ENCODE measurements at places on chromosomes 2 and 18.

DNA sequence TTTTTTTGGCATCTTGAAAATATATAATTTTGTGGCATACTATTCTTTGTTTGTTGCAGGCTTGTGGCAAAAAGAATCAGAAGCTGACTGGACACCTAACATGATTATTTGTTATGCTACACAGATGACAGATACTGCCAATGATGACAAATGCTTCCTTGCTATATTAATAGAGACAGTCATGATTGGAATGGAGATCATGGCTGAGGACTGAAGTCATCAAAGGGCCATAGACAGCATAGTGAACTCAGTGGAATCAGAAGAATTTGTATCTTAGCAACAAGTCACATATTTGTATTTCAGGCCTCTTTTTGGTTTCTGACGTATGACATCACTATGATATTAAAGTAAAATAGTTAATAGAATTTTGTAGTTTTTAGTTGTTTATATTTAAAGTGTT lies 1003.8 kb upstream of the DDX18 start:
- no peak for DNase-seq

GRCh38 chr2:20797096-20797495 lies 25.8 kb downstream of the LDAH start:
- no peak for DNase-seq

GRCh38 chr18:31562726-31563125 lies 29.0 kb upstream of the TTR start:
- DNase-seq, result no peak

DNA sequence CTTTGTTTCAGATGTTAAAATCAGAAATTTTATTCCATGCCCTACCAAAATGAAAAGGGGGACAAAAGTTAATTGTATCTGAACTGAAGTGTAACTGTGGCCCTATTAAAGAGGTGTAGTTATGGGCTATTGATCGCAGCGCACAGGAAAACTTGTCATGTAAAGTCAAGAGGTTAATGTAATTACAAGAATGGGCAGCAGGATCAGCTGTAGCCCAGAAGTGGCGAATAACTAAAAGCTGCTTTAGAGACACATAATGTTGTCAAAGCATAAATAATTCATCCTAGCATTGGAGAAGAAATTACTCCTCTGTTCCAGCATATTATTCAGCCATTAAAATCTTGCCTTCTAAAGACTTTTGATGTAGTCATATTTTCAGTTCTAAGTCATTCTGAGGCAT lies 211.8 kb downstream of the EPHA4 start:
- no peak for DNase-seq

GRCh38 chr2:42138163-42139015 lies 30.8 kb upstream of the EML4 start:
- no peak for DNase-seq

GRCh38 chr18:46072376-46072867 lies 362 bp upstream of the PSTPIP2 start:
- no peak for DNase-seq

- no peak for DNase-seq
These were observed 27.2 kb downstream of the NAT8 start for GRCh38 chr2:73614997-73615396.

- DNase-seq, result peak; percentile 59
These were observed 24.9 kb downstream of the CIDEA start for GRCh38 chr18:12278741-12279682.

GRCh38 chr2:238731961-238732360 lies 115.9 kb upstream of the TWIST2 start:
- no peak for DNase-seq

- DNase-seq, result no peak
These were observed 32.3 kb upstream of the OLA1 start for GRCh38 chr2:174280596-174280995.

DNA sequence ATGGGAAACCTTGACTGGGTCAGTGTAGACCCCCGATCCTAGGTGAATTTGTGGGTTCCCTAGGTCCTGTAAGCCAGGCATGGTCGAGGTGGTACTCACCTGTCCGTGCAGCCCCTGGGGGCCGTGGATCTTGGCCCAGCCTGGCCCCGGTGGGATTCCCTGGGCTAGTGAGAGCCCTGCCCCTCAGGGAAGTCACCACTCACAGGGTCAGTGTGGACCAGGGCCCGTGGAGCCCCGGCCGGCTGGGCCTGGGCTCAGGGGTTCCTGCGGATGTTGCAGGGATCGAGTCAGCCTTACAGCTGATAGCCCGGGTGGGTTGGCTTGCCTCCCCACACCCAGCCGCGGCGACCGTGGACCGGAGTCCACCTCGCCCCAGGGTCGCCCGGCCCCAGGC lies 528 bp downstream of the ATG9A start:
- no peak for DNase-seq

DNA sequence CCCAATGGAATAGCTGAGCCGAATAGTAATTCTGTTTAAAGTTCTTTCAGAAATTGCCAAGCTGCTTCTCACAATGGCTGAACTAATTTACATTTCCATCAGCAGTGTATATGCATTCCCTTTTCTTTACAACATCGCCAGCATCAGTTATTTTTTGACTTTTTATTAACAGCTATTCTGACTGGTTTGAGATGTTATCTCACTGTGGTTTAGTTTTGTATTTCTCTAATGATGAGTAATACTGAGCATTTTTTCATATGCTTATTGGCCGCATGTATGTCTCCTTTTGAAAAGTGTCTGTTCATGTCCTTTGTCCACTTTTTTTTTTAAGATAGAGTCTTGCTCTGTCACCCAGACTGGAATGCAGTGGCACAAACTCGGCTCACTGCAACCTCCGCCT lies 100.7 kb downstream of the C2orf74 start:
- no peak for DNase-seq

- DNase-seq, result no peak
These were observed at the start of gene PRKCE for GRCh38 chr2:45651415-45652089. Gene PRKCE, plus strand, starts transcription at chr2:45651675.

DNA sequence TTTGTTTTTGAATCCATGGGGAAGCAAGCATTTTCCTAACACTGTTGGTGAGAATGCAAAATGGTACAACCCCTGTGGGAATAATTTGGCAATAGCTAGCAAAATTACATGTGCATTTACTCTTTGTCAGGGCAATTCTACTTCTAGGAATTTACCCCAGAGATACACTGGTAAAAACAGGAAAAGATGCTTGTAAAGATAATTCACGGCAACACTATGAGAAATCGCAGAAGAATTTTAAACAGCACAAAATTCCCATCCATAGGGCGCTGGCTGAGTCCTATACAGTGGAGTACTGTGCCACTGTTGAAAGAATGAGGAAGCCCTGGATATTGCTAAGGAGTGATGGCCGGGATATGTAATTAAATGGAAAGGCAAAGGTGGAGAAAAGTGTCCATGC lies 75.8 kb downstream of the DGKD start:
- no peak for DNase-seq

GRCh38 chr2:25073025-25073424 lies 31.1 kb downstream of the EFR3B start:
- no peak for DNase-seq

DNA sequence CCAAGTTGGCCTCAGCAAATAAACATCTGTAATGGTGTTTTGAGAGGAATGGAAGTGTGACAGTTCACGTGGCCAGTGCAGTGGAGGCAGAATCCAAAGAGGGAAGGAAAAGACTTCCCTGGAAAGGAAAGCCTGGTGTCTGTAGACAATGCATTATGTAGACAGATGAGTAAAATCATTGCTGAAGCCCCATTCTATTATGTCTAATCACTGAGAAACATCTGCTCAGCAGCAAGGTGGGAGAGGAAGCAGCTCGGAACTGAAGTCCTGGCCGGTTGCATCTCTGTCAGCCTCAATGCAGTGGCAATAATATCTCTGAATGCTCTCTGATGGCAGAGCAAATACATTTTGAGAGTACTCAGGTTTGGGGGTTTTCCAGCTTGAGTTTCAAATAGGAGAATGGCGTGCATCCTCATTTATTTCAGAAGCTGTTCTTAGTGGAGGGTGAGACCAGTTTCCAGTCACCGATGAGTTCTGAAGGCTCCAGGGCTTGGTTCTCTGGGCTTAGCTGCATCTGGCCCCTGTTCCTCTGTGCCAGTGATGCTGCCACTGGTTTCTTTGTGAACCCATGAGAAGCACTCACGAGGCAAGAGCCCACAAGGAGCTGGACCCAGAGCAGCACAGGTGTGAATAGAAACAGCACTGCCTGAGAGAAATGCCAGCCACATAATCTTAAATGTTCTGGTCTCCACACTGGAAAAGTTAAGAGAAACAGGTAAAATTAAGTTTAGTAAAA lies 63.3 kb downstream of the RPIA start:
- DNase-seq, result no peak

DNA sequence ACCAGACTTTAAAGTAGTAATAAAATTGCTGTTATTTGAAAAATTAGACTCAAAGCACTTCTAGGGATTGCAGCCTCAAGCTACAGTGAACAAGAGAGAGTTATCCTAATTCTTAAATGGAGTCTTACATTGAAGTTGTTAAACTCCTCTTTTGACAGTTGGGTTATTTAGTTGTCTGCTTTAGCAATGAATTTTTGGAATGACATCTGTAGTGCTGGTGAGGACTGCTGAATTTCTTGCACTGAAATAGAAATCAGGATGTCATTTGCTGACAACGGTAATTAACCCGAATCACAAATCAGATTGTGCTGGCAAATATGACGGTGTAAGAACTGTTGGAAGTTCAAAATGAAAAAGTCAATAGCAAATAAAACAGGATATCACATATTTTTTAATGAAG lies 78.0 kb upstream of the LYPD6B start:
- no peak for DNase-seq

DNA sequence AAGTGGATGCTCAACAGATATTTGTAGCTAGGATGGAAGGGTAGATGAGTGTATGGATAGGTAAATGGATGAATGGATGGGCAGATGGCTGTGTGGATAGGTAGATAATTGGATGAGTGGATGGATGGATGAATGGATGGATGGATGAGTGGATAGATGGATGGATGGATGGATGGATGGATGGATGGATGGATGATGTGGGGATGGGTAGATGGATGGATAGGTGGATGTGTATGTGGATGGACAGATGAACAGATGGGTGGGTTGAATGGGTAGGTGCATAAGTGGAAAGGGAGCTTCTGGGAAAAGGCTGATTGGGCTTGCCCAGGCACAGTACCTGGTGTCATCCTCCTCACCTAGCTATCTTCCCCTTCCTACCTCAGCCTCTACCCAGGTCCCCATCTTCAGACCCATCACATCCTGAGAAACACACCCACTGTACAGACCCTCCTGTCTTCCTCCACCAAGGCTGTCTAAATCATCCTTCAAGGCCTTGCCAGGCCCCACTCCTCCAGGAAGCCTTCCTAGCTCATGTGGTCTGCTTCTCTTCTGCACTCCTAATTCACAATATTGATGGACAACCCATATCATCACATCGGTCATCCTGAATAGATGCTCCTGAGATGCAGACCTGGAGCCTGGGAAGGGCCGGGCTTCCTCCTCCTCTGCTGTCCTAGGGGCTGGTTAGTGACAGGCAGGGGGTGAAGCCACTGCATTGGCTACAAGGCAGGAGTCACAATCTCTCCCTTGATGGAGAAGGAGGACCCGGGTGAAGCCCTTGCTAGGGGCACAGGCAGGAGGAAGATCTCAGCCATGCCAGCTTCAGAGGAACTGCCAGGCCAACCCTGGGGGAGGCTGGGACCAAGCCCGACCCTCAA lies 49.4 kb downstream of the SMAD7 start:
- no peak for DNase-seq

DNA sequence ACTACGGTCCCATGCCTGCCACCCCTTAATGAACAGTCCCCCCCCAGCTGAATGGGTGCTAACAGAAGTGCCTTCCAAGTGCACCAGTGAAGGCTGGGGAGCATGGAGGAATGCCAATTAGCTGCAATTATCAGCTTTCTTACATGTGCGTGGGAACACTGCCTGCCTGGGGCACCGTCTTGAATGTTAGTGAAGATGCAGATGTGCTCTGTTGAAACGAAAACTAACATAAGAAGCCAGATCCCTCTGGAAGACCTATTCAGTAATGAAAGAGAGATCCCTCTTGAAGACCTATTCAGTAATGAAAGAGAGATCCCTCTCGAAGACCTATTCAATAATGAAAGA lies 154.5 kb downstream of the CLIP4 start:
- no peak for DNase-seq

DNA sequence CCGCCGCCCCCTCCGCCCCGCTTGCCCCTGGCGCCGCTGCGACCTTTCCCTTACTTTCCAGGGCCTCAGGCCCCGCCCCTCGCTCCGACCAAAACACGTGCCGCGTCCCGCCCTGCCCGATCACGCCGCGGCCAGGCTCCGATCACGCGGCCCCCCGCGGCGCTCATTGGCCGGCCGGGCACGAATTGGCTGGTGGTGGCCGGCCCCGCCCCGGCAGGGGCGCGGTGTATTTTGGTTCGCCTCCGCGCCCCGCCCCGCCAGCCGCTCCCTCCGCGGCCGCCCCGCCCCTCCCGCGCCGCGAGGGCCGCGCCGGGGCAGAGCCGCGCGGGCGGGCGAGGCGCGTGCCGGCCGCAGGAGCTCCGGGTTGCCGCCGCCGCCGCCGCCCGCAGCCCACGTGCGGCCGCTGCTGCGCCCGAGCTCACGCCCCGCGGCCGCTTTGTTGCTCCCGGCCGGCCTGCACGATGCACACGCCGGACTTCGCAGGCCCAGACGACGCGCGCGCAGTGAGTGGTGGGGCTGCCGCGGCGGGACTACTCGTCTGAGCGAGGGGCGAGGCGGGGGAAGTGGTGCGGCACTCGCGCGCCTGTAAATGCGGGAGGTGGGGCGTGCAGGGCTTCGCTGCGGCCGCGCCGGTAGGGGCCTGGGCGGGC lies at the start of gene KLF11:
KLF11 (plus strand) TSS at position 295 of the 650 bp plus-strand sequence; CDS start at position 462, 167 bp downstream.
- peak; percentile 87 for DNase-seq
